NCI-H526 treated with DMSO at 0.1 percent for 48 hours (cell line): ENCODE measurements at places on chromosomes 7 and 10.

DNA sequence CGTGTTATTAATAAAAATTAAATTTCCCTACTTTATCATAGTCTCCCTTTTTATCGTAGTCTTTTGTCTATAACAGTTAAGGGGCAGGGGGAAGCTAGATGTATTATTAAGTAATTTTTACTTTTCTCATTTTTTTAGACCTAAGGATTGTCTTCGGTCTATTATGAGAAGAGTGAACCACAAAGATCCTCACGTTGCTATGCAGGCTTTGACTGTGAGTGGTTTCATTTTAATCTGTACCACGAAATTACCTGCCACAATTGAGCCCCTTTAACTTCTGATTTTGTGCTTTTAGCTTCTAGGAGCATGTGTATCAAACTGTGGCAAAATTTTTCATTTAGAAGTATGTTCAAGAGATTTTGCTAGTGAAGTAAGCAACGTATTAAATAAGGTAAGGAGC is 40.6 kb downstream of the STAM start:
- DNase-seq = no peak

- no peak for DNase-seq
Observed at GRCh38 chr10:76436981-76437380, 1005.6 kb downstream of the LRMDA start.

- no peak for DNase-seq
Observed at GRCh38 chr10:77180794-77181193, 456.8 kb downstream of the KCNMA1 start.

- DNase-seq = no peak
Observed at GRCh38 chr10:71093531-71093930, 118.8 kb upstream of the UNC5B start.

- DNase-seq = no peak
Observed at GRCh38 chr7:95220328-95220727, 104.0 kb downstream of the PON1 start.

GRCh38 chr10:121070275-121071070 is 219.3 kb downstream of the WDR11 start:
- no peak for DNase-seq

- DNase-seq = no peak
Observed at GRCh38 chr7:22387583-22387982, 30.6 kb upstream of the RAPGEF5 start.

GRCh38 chr10:62037166-62037831 is 135.8 kb downstream of the ARID5B start:
- no peak for DNase-seq

- DNase-seq = no peak
Observed at GRCh38 chr7:2245883-2246675, 4.1 kb downstream of the NUDT1 start.

DNA sequence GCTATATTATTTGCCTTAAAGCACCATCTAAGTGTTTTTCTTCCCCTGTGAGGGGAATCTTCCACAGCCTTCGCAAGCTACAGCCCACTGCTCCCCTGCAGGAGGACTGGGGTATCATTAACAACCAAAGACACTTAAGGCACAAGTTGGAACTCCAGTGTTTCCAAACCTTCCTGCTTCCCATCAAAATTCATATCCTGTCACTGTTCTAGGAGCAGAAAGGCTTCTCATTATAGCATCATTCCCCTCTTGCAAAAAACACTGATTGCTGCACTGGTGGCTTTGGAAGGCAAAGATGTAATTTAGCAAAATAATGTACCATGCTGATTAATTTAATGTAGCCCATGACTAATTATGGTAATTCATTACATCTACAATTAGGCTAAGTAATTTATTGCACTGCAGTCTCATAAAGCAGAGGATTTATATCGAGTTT is 207.2 kb downstream of the SKAP2 start:
- no peak for DNase-seq

DNA sequence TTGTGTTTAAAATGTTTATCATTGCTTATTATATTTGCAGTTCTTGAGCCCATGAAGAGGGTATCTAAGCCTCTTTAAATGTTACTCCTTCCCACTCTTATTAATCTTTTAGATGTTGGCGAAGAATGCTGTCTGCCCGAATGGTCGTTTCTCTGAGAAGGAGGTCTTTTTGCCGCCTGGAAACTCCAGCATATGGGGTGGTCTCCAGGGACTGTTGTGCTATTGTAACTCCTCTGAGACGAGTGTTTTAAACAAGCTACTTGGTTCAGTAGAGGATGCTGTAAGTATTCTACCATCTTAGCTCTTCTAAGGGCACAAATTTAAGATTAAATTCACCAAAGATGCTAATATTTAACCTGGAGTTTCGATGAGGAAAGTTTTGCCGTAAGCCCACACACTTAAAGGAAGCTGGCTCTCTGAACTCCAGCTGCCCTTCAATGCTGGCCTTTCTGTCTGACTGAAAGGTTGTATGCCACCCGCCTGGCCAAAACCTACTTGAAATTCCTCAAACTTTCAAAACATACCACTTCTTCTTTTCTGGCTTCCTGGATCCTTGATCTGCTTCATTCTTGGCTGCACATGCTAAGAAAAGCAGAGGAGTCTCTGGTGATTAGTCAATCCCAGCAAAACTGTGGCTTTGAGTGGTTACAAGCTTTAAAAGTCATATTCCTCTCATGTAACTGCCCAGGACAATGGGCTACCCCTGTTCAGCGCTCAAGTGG is 74.7 kb downstream of the ABCA13 start:
- DNase-seq = no peak

- DNase-seq = no peak
Observed at GRCh38 chr10:52215745-52216361, 98.2 kb upstream of the DKK1 start.

GRCh38 chr10:52682766-52683165 is 89.8 kb downstream of the MBL2 start:
- no peak for DNase-seq

DNA sequence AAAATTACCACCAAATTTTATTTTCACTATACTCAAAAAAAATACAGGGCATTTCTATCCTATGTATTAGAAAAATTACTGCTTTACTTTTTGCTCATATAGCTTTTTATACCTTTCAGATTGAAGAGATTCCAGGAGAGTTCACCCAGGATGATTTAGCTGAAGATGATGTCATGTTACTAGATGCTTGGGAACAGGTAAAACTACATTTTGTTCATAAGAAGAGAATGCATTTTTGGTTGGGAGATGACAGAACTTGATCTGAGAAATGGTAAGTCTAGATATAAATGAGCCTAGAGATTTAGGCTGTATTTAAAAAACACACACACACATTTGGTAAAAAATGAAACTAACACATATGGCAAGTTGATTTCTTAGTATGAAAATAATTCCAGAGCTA is 38.1 kb upstream of the ARL4A start:
- no peak for DNase-seq

DNA sequence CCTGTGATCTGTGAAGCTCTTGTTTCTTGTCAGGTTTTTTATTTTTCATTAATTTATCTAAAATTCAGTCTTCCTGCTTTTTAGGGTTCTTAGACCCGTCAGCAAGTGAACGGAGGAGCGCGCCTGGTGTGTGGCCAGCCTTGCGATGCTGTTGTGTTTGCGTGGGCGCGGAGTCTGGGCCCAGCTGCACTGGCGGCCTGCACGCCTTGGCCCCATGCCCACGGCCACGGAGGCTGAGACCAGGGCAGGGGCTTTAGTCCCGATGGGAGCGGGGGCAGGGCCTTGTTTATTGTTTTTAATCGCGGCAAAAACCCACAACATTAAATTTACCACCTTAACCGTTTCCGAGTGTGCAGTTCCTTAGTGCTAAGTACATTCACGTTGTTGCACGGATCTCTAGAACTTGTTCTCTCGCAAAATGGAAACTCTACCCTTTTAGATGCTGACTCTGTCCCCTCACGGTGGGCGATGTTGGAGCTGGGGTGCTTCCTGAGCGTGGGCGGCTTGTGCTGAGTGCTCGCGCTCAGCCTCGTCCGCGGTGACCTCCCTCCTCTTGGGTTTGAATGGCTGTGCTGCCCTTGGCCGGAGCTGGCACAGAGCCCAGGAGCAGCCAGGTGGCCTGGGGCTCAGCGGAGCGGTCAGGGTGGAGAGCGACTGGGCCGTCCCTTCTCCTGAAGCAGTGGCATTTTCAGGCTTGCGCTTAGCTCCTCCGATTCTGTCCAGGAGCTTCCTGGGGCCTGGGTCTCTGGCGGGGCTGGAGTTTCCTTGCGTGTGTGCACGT is 69.1 kb downstream of the INPP5A start:
- no peak for DNase-seq

- peak; percentile 25 for DNase-seq
Observed at GRCh38 chr7:93715234-93715633, 140.7 kb upstream of the CALCR start.

DNA sequence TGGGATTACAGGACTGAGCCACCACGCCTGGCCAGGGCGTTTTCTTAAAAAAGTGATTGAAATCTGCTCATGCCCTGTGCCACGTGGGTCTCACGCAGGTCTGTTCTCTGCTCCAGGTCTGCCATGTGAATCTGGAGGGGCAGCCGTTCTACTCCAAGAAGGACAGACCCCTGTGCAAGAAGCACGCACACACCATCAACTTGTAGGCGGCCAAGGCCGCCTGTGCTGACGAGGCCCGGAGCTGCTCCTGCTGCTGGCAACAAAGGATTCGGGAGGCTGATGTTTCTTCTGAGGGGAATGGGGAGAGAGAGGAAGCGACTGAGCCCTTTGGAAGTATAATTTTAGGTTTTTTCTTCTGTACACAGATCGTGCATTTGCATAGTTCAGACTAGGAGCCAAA is 23.6 kb upstream of the BMPR1A start:
- no peak for DNase-seq

DNA sequence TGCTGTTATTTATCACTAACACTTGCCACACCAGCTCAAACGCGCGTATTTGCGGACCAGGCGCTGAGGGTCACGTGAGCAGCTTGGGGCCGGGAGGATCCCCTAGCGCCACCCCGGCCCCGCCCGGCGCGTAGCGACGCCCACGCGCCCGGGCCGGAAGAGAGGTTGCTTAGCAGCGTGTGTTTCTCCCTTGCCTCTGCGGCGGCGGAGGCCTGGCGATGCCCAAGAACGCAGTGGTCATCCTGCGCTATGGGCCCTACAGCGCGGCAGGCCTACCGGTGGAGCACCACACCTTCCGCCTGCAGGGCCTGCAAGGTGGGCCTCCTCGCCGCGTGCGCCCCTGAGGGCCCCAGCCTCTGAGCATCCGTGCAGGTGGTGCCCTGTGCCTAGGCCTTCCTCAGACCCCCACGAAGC is at the start of gene C10orf53:
Gene C10orf53, plus strand, starts transcription at position 172 of the 414 bp plus-strand sequence. Its CDS starts 47 bp downstream, at position 219.
- DNase-seq = no peak

GRCh38 chr10:69315610-69316312 is 37.5 kb downstream of the HK1 start:
- no peak for DNase-seq

GRCh38 chr7:37052705-37053104 is 328.4 kb upstream of the AOAH start:
- no peak for DNase-seq

GRCh38 chr10:80272793-80273522 is 16.5 kb downstream of the MAT1A start:
- no peak for DNase-seq

GRCh38 chr7:139915268-139915863 is 86.3 kb downstream of the TBXAS1 start:
- no peak for DNase-seq

GRCh38 chr7:114853189-114853588 is 68.7 kb upstream of the MDFIC start:
- no peak for DNase-seq
